Kidney glomerular epithelial cell (primary cell): ENCODE measurements at places on chromosomes 6 and 20.

DNA sequence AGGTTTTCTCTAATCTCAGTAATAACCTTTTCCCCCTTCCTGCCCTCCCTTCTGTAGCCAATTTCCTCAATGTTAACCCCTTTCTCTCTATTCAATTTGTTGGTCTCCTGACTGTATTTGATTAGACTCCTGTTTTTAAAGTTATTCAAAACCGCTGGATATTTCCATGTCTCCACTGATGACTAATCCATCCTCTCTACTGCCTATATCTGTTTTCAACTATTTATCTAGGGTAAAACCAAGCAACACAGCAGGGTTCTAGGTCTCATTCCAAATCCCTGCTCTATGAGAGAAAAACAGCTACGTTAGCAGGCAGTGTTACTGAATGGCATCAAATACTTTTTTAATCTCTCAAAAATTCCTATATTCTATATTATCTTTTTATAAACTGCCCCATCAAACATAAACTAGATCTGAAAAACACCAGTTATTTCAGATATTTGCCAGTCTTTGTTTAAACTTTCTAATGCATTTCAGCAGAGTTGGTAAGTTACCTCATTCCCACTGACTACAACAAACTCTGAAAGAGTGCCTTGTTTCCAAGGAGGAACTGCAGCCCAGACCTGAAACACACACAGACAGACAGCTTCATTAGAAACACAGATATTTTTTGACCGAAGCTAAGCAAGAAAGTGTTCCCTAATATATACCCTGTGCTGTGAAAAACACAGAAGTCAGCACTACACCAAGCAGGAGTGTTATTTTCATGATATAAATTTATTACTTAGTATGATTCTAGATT, 8.2 kb downstream of the RTN4IP1 start:
- no peak for DNase-seq

DNA sequence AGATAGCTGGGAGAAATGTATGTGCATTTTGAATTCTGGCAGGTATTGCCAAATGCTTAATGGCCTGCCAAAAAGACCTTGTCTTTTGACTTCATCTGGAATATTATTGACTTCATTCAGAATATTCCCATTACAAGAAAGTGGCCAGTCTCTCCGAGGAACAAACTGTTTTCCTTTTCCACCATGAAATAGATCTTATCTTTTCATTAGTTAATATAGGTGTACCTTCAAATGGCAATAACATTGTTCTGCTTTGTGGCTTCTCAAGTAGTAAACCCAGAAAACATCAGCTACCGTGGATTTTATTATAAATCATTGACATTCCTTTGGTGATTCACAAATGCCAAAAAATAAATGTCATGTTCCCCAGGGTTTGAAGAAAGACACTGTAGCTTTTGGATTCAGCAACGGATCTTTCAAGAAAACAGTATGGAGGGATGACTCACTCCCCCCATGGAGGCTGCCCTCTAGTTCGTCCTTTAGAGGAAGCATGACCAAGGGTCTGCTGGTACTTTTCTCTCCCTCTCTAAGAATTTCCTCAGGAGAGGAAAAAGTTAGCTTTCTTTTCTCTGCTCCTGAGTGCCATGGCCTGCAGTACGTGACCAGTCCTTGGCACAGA, 1.1 kb upstream of the RNF182 start:
- peak; percentile 43 for DNase-seq

GRCh38 chr20:60255866-60256265, 297.6 kb downstream of the CDH26 start:
- peak; percentile 14 for DNase-seq

GRCh38 chr6:67394254-67394653, 1240.8 kb upstream of the ADGRB3 start:
- DNase-seq: no peak

GRCh38 chr6:106858653-106859092, 115.9 kb downstream of the CD24 start:
- peak; percentile 70 for DNase-seq

- peak; percentile 35 for DNase-seq
These were observed 244.9 kb downstream of the TSHZ2 start for GRCh38 chr20:53216856-53217576.

GRCh38 chr20:62632575-62633090, 9.7 kb upstream of the SLCO4A1 start:
- no peak for DNase-seq

DNA sequence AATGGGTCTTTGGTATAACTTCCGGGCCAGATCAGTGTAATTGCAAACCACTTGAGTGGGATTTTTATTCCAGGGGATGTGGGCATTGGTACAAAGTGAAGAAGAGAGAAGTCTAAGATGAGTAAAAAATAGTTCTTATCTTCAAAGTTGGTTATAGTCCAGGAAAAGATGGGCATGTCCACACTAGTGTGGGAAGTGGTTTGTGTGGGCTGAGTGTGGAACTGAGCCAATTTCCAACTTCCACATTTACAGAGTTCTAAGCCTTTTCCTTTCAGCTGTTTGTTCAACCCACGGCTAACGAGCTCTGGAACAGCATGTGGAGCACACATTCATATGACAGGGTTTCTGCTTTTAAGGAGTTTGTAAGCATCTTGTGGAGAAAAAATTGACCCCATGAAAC, 72.3 kb upstream of the IFNGR1 start:
- peak; percentile 39 for DNase-seq

GRCh38 chr6:113736978-113737377, 120.2 kb upstream of the MARCKS start:
- DNase-seq: no peak

- no peak for DNase-seq
These were observed 90.4 kb downstream of the COL12A1 start for GRCh38 chr6:75115481-75115880.

DNA sequence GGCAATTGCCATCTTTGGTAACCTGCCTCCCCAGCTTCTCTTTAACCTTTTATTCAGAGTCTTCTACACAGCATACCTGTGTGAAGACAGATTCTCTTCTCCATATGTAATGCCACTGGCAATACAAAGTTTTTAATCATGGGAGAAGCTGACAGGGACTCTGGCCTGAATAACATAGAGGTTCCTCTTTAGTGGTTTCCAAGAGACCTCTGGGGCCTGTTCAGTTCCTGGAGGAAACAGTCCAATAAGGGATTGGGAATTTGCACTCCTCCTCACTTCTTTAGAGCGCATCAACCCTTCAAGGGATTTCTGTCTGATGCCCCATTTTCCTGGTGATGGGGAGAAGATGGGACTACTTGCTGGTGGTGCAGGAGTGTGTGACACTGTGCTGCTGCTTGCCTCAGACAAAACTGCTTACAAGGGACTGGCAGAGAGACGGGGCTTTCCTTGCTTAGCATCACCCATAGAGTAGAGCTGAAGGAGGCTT, 1.4 kb downstream of the RIMS1 start:
- no peak for DNase-seq

DNA sequence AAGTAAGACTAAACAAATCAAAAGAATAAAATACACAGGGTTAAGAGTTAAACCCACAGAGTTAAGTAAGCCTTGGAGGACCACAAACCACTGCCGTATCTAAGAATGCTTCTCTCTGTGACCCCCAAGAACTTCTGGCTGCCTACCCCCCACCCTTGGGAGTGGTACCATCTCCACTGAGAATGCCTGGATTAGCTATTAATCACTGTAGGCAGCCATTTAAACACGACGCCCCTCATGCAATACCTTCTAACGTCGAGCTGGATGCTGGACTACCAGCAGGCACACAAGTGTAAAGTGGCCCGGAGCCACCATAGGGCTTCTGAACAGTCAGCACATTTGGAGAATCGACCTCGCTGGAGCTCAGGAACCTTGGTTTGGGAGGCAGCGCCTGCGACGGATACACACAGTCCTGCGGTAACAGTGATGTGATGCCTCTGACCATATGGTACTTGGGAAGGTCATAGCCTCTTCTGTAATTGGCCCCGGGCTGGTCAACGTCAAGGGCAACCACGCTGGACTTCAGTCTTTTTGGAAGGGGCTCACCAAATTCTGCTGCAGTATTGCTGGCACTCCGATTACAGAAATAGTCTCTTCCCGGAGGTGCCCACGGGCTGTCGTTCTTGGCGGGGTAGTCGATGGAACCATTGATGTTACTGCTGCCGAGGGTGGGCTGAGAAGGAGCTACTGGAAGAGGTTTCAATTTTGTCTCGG, 18.0 kb downstream of the ZNF217 start:
- DNase-seq: no peak

DNA sequence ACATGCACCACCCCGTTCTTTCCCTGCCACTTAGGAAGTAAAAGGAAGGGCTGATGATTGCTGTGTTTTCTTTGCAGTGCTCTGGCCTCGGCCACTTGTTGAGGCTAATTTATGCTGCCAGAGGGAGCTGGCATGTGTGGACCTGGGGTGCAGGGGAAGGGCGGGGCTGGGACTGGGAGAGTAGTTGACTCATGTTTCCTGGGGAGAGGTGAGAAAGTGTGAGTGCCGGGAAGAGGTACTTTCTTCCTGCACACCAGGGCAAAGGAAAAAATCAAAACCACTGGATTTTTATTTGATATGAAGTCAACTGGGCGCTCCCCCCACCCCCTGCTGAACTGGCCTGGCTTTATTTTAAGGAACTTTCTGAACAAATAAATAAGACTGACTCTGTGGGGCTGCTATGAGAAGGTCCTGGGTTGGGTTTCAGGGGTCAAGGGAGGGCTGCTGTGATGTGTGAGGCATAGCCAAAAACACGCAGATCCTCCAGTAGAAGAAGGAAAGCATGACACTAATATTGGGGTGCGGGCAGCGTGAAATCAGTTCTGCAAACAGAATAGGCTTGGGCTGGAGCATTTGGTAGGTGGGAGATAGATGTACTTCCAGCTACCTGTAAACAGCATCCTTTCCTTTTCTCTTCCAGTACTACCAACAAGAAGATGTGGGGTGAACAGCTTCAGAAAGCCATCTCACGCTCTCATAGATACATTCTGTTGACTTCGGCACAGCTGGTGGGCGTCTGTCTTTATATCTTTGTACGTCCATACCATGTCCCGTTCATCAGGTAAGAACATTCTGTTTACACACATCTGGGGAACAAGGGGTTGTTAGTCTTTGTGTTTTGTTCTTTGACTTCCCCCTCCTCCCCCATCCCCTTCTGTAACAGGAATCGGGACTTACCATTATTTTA, 87.5 kb downstream of the SYNJ2 start:
- peak; percentile 16 for DNase-seq
